Ureter (tissue), 1 donor: ENCODE measurements at places on chromosomes 2 and 18.
A peak's percentile ranks its signal among the peaks of the same experiment; 100 is the strongest.

- no peak for DNase-seq
Measured at GRCh38 chr2:205609113-205609512, 73.2 kb upstream of the NRP2 start.

DNA sequence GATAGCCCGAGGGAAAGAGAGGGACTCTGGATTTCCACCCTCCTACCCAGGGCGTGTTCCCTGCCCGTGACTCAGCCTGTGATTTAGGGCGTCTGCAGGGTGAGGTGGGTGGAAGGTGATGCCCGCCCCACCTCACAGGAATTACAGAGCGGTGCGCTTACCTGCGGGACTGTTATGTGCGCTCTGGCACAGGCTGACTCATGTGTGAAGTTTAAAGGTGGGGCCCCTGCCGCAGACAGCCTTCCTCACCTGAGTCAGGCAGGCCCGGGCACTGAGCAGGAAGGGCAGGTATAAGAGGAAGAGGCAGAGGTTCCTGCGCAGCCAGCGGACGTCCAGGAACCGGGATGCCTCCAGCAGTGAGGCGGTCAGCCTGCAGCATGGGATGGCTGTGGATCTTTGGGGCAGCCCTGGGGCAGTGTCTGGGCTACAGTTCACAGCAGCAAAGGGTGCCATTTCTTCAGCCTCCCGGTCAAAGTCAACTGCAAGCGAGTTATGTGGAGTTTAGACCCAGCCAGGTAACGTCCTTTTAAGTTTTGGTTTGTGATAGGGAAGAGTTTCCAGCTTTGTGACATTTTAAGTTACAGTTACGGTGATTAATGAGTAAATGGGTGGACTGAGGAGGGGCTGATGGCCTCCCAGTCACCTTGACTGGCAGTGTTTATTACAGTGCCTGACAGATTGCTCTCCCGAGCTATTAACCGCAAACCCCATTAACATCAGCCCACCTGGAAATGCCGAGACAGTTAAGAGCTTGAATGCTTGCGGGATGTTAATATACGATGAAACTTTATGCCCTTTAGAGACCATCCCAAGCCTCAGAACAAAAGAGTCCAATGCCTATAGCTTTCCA, 141.6 kb upstream of the TTC39C start:
- DNase-seq = peak; percentile 79

GRCh38 chr2:232361646-232362045, 16.9 kb upstream of the ALPP start:
- no peak for DNase-seq

DNA sequence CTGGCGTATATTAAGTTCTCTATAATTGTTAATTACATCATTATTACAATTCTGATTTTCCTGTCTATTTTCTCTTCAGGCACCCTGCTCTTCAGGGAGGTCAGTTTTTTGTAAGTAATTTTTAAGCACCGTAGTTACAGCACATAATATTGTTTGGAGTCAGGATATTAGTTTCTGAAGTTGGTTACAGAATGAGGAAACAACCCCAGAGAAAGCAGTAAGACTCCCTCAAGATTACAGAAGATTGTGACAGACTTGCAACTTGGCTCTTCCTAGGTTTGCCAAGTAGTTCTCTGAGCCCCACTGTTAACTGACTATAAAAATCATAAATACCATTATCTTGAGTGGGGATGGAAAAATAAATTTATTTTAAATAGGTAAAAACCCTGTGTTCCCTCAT, 921 bp downstream of the RPE start:
- DNase-seq = no peak

GRCh38 chr2:239192975-239193374, 207.8 kb downstream of the HDAC4 start:
- DNase-seq = no peak
